ENCODE measurements at places on chromosomes 7 and 10. TPM values are rescaled to one million over a fixed set of nuclear protein-coding genes. Genes with fewer than 3 reads are reported as not detected.

The MAD1L1 gene
- 146 TPM for total RNA-seq

The LIPF gene
- not detected for total RNA-seq

The ASB10 gene
- total RNA-seq, result not detected

The PNLIPRP3 gene
- not detected for total RNA-seq

The UCMA gene
- not detected for total RNA-seq

The SHH gene
- not detected for total RNA-seq

The AKR1C4 gene
- total RNA-seq, result not detected

The ALOX5 gene
- total RNA-seq, result 13.4 TPM

The KIAA1549 gene
- total RNA-seq, result 0.40 TPM

The TCF7L2 gene
- 0.38 TPM for total RNA-seq

The MYH16 gene
- not detected for total RNA-seq

The ANKRD30A gene
- total RNA-seq, result not detected

The KCNMA1 gene
- total RNA-seq, result 0.38 TPM

The LEP gene
- not detected for total RNA-seq

The GIMAP1 gene
- total RNA-seq, result 32.8 TPM

The NEUROG3 gene
- not detected for total RNA-seq

The SPDYE2B gene
- not detected for total RNA-seq

The SPDYE8 gene
- not detected for total RNA-seq

The IFIT2 gene
- total RNA-seq, result 4.3 TPM

The BLNK gene
- total RNA-seq, result not detected

The EIF5AL1 gene
- 1.8 TPM for total RNA-seq

The SPDYE2 gene
- total RNA-seq, result 0.19 TPM

The WDFY4 gene
- total RNA-seq, result 2.9 TPM

The PFKP gene
- total RNA-seq, result 164 TPM

The PLEKHS1 gene
- total RNA-seq, result not detected

The SPDYE11 gene
- total RNA-seq, result not detected

The DNAJC12 gene
- 1.1 TPM for total RNA-seq

The TPK1 gene
- total RNA-seq, result 15.4 TPM

The ITPRID1 gene
- total RNA-seq, result not detected

The GFRA1 gene
- not detected for total RNA-seq

The FAM180A gene
- total RNA-seq, result not detected

The CALML3 gene
- not detected for total RNA-seq

The PITX3 gene
- not detected for total RNA-seq

The GPR26 gene
- total RNA-seq, result not detected

The CALCR gene
- not detected for total RNA-seq

The CELF2 gene
- total RNA-seq, result 174 TPM

The CNNM1 gene
- 1.2 TPM for total RNA-seq

The RELN gene
- total RNA-seq, result not detected

The HACD1 gene
- total RNA-seq, result 1.5 TPM

The TLX1 gene
- not detected for total RNA-seq

The HOXA1 gene
- total RNA-seq, result 0.46 TPM

The LRWD1 gene
- total RNA-seq, result 15.8 TPM

The HOXA3 gene
- total RNA-seq, result not detected

The PHKG1 gene
- 1.7 TPM for total RNA-seq

The AZGP1 gene
- not detected for total RNA-seq

The TMEM273 gene
- 20.3 TPM for total RNA-seq

The CAV2 gene
- total RNA-seq, result not detected

The FXYD4 gene
- total RNA-seq, result not detected

The PRTFDC1 gene
- 0.81 TPM for total RNA-seq

The FGFR2 gene
- total RNA-seq, result not detected

The C10orf53 gene
- not detected for total RNA-seq

The FZD1 gene
- total RNA-seq, result 0.72 TPM

The EMX2 gene
- total RNA-seq, result not detected

The ATG9B gene
- total RNA-seq, result 15.7 TPM

The NEBL gene
- not detected for total RNA-seq

The CYP17A1 gene
- total RNA-seq, result not detected

The PLXDC2 gene
- total RNA-seq, result not detected

The CCDC6 gene
- 20.6 TPM for total RNA-seq

The CLDN4 gene
- total RNA-seq, result 0.22 TPM

All from activated naive CD4-positive, alpha-beta T cell treated with anti-CD3 and anti-CD28 coated beads, Interleukin-2, amount 10 ng/mL, durations not matched to agents 5 hours and 36 hours (primary cell).